ENCODE measurements at places on chromosomes 12 and 14.
A peak's percentile ranks its signal among the peaks of the same experiment; 100 is the strongest.

- DNase-seq, result no peak
These were observed 72.6 kb downstream of the PPM1H start for GRCh38 chr12:62862259-62862881.

GRCh38 chr14:75283162-75283832 is 4.7 kb downstream of the FOS start:
- DNase-seq, result no peak

- DNase-seq, result no peak
These were observed 79.9 kb downstream of the HECTD1 start for GRCh38 chr14:31127690-31128089.

- DNase-seq, result peak; percentile 57
These were observed 186.8 kb downstream of the BTG1 start for GRCh38 chr12:91958816-91959215.

- DNase-seq, result no peak
These were observed 6.8 kb upstream of the SYNE3 start for GRCh38 chr14:95523051-95523814.

DNA sequence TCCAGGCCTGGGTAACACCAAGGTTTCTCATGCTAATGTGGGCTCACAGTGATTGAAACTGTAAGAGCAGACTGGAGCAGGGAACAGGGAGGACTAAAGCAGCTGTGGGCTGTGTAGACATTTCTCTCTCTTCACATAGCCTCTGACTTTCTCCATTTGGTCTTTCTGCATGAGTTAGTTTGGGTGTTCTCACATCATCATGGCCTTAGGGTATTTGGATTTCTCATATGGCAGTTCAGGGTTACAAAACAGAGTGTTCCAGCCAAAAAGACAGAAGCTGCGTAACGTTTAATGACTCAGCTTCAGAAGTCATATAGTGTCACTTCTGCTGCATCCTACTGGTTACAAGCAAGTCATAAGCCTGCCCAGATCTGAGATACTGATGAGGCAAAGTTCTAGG is 52.0 kb upstream of the OSBPL8 start:
- peak; percentile 72 for DNase-seq

DNA sequence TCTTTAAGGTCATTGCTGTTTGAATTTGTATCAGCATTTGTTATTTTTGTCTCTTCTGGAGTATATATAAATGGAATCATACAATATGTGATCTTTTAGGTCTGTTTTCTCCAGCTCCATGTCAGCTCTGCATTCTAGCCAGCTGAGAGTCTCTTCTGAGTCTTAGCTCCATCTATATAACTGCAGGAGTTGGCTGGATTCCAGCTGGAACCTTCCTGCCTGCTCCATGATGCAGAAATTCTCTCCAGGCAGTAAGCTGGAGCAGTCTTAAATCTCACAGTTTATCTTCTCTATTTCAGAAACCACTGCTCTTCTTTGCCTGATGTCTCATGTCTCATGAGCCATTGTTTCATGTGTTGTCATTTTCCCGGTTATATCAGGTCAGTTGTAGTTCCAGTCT is 827.6 kb downstream of the NRXN3 start:
- no peak for DNase-seq

- no peak for DNase-seq
These were observed 3.6 kb upstream of the DHRS2 start for GRCh38 chr14:23632461-23633159.

- no peak for DNase-seq
These were observed 21.8 kb upstream of the C14orf180 start for GRCh38 chr14:104557766-104558165.

- no peak for DNase-seq
These were observed 7.8 kb upstream of the MTERF2 start for GRCh38 chr12:106994579-106995220.

DNA sequence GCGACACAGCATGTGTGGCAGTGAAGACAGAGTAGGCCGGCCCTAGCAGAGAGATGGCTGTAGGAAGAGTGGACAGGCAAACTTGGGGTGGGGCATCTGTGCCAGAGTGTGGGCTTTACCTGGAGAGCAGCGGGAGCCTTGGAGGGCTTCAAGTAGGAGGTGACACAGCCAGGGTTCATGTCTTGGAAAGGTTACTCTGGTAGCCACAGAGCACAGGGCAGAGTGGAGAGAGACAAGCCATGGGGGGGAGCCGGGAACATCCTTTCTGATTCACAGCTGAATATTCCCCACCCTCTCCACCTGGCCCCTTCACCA is 53.5 kb upstream of the DIO3 start:
- DNase-seq, result no peak

- DNase-seq, result peak; percentile 78
These were observed 65.9 kb downstream of the DAAM1 start for GRCh38 chr14:59254146-59254910.

DNA sequence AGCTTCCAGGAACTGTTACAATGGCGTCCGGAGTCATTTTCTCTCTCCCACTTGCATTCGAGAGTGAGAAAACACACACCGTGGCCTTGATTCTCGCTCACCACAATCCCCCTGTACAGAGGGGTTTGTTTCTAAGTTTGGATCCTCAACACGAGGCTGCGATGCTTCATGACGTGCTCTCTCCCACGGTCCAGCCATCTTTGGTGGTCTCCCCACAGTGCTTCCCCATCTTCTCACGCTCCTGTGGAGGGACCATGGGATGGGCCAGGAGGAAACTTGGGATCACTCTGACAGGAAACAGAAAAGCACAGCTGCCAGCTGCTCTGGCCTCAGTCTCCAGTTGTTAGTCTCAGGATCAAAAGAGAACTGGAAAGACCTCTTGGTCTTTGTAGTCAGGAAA is 28.1 kb downstream of the OR10P1 start:
- no peak for DNase-seq

DNA sequence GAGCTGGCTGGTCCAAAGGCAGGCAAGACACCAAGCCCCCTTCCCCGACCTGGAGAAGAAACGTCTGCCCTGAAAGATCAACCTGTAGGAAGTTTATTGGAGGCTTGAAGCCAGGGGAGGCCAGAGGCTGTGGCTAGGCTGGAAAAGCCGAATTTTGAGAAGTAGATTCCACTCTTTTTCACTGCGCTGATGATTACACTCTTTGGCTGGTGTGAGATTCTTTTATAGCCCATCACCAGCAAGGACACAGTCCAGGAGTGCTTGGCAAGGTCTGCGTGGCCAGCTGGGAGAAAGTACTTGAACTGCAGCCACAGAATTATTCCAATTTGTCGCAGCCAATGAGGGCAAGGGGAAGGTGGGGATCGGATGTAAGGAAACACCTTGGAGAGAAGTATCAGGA is 45.0 kb downstream of the SYNE3 start:
- DNase-seq, result no peak

DNA sequence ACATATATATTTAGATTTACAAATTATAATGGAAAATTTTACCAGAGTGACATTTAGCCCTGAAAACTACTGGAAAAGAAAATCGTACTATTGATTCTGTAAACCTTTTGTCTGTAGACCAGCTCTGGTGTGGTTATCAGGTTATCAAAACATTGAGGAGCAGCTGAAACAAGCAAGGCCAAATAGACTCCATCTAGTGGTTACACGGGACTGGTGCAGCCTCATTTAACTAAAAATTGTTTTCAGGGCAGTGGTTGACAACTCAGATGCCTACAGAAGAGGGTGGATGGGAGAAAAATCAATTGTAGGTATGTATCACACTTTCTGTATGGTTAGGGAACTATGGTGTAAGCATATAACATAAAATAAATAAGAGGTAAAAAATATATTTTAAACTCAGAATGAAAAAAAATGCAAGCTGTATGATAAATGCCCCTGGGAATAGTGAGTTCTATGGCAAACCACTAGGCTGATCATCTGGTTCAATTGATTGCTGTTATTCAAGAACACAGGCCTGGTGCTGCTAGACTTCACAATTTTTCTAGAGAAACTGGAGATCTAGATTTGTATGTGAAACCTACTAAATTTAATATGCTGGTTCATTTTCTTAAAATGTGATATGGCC is 51.2 kb downstream of the ACSS3 start:
- DNase-seq, result peak; percentile 46

DNA sequence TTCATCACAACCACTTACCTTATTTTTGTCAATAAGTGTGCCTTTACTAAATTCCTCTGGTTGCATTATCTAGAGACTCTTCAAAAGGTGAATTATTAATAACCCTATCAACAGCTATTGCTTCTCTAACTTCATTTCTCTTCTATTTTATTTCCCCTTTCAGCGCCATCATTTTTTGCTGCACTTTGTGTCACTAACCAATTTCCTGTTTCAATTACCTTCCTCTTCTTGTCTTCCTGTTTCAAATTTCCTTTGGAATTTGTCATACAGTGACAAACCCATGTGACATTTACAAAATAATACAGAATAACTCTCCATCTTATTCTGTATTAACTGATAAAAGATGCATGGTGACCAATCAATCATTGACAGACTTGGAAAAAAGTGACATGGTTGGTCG is 12.2 kb upstream of the CLEC2A start:
- DNase-seq, result no peak

DNA sequence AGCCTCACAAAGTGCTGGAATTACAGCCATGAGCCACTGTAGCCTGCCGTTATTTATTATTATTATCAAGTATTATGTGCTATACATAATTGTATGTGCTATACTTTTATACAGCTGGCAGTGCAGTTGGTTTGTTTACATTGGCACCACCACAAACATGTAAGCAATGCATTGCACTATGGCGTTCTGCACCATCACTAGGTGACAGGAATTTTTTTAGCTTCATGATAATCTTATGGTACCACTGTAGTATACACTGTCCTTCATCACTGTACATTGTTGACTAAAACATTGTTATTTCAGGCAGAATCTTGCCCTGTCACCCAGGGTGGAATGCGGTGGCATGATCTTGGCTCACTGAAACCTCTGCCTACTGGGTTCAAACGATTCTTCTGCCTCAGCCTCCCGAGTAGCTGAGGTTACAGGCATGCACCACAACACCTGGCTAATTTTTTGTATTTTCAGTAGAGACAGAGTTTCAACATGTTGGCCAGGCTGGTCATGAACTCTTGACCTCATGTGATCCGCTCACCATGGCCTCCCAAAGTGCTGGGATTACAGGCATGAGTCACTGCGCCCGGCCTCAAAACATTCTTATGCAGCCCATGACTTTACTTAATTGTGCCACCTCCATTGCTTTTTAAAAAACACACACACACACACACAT is 17.1 kb downstream of the MRPL42 start:
- peak; percentile 54 for DNase-seq

- peak; percentile 22 for DNase-seq
These were observed 1.1 kb upstream of the FAR2 start for GRCh38 chr12:29147731-29148595.

GRCh38 chr14:70660967-70661893 is 19.5 kb downstream of the TTC9 start:
- no peak for DNase-seq

DNA sequence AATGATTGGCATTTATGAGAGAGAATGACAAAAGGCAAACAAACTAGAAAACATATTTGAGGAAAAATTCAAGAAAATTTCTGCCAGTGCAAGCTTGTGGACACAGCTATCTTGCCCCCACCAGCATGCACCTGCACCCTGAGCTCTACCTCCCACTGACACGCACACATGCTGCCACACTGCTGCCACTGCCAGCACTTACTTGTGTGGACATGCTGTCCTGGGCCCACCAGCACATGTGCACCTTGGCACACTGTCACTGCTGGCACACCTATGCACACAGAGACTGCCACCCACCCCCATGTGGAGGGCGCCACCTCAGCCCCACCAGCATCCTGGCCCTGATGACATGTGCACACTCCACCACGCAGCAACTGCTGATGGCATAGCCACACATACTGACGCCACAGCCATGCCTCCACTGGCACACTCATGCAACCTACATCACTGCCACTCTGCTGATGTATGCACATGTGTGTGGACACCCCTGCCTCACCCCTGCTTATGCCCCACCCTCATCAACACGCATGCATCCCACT is 475.0 kb downstream of the SOX5 start:
- DNase-seq, result no peak

- DNase-seq, result no peak
These were observed 55.4 kb downstream of the TEAD4 start for GRCh38 chr12:3014641-3015040.

GRCh38 chr14:74418031-74418430 is 8.0 kb downstream of the SYNDIG1L start:
- no peak for DNase-seq
